Neural crest cell (in vitro differentiated cells): ENCODE measurements at places on chromosomes 5 and 9. TPM values are rescaled to one million over a fixed set of nuclear protein-coding genes. Genes with fewer than 3 reads are reported as not detected.
A peak's percentile ranks its signal among the peaks of the same experiment; 100 is the strongest.

Gene SLC9A3
- total RNA-seq, result 1.5 and 1.7 TPM in 2 replicates

Gene GHR
- total RNA-seq, result 0.27 and 0.61 TPM in 2 replicates

Gene ZNF618
- 60.8 and 64.2 TPM in 2 replicates for total RNA-seq

Gene KIF4B
- total RNA-seq, result not detected in 2 replicates

Gene TPRN
- 22.0 and 25.1 TPM in 2 replicates for total RNA-seq

Gene POLK
- total RNA-seq, result 19.7 and 20.0 TPM in 2 replicates

Gene CAMSAP1
- 79.3 and 80.8 TPM in 2 replicates for total RNA-seq

Gene GPR150
- 0.14 TPM in 1 of 2 replicates, not detected in the other for total RNA-seq

Gene PRDM9
- not detected in 2 replicates for total RNA-seq

Gene SLC6A7
- total RNA-seq, result not detected in 2 replicates

Gene AGXT2
- not detected in 2 replicates for total RNA-seq

Gene ELOVL7
- 0.42 and 0.96 TPM in 2 replicates for total RNA-seq

GRCh38 chr5:133534566-133534965, 77.8 kb downstream of the FSTL4 start:
- H3K27ac ChIP-seq, result no peak overlapping the region
- H3K4me3 ChIP-seq, result no peak overlapping the region
- no peak for DNase-seq

DNA sequence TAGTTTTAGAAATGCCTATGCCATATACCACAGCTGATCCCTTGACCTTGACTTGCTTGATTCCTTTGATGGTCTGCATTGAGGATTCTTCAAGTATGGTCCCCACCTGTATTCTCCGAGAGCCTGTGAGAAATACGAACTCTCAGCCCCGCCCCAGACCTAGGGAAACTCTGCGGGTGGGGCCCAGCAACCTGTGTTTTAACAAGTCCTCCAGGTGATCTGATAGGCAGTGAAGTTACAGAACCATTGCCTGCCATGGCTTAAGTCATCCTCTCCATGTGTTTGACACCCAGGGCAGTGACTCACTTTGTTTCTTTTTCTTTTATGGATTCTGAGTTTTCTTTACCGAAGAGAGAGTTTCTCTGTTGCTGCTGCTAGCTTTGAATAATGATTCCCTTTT, 18.5 kb downstream of the FRMPD1 start:
- no peak overlapping the region for H3K27ac ChIP-seq
- DNase-seq, result no peak
- no peak overlapping the region for H3K4me3 ChIP-seq
- peaks cover 72% of the 10 kb centered on the region for H3K27me3 ChIP-seq

DNA sequence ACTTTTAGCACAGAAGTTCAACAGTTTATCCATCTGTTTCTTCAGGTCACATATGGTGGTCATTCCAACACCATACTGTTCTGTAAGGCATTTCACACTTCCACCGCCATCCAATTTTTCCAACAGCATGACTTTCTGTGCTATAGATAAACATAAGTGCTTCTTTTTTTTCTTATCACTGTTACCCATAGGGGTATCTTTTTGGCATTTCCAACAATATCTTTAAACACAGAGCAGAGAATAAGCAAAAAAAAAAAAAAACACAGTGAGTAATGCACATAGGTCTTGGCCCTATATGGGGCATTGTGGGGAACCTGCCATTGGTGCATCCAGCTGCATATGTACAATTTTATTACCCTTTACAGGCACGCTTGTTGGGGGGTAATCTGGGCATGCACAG, 12.2 kb upstream of the ZNF367 start:
- H3K27ac ChIP-seq, result no peak overlapping the region
- H3K4me3 ChIP-seq, result no peak overlapping the region
- no peaks in the 10 kb centered on the region for H3K36me3 ChIP-seq
- H3K27me3 ChIP-seq, result no peaks in the 10 kb centered on the region
- no peaks in the 10 kb centered on the region for H3K4me1 ChIP-seq

- H3K36me3 ChIP-seq, result no peaks in the 10 kb centered on the region
- DNase-seq, result no peak
- no peak overlapping the region for H3K4me3 ChIP-seq
These were observed 6.9 kb downstream of the FGD3 start for GRCh38 chr9:92954049-92954861.

GRCh38 chr9:79433703-79434102, 138.1 kb upstream of the TLE4 start:
- no peak overlapping the region for H3K27ac ChIP-seq
- peaks cover 3% of the 10 kb centered on the region for H3K4me1 ChIP-seq
- peaks cover 4% of the 10 kb centered on the region for H3K36me3 ChIP-seq
- H3K27me3 ChIP-seq, result no peaks in the 10 kb centered on the region
- no peak for DNase-seq
- no peak overlapping the region for H3K4me3 ChIP-seq

GRCh38 chr9:117725426-117725887, 21.3 kb downstream of the TLR4 start:
- H3K27ac ChIP-seq, result no peak overlapping the region
- no peak overlapping the region for H3K4me3 ChIP-seq
- DNase-seq, result no peak

DNA sequence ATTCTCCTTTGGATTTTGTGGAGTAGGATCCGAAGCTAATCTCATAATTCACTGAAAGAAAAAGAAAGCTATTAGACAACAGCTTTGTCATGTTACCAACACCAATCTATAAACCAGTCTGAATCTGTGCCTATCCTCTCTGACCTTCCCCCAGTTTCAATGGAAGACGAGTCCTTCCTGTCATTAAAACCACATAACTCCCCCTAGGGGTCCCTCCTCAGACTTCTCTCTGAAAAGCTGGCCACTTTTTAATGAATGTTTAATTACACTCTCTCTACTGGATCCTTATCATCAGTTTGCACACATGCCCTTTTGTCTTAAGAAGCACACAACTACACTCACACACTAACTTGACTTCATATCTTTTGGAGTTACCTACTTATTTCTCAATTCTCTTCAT, 98.0 kb upstream of the TSLP start:
- no peaks in the 10 kb centered on the region for H3K36me3 ChIP-seq
- DNase-seq, result no peak
- no peak overlapping the region for H3K27ac ChIP-seq
- no peaks in the 10 kb centered on the region for H3K4me1 ChIP-seq
- H3K4me3 ChIP-seq, result no peak overlapping the region
- H3K27me3 ChIP-seq, result peaks cover 6% of the 10 kb centered on the region

DNA sequence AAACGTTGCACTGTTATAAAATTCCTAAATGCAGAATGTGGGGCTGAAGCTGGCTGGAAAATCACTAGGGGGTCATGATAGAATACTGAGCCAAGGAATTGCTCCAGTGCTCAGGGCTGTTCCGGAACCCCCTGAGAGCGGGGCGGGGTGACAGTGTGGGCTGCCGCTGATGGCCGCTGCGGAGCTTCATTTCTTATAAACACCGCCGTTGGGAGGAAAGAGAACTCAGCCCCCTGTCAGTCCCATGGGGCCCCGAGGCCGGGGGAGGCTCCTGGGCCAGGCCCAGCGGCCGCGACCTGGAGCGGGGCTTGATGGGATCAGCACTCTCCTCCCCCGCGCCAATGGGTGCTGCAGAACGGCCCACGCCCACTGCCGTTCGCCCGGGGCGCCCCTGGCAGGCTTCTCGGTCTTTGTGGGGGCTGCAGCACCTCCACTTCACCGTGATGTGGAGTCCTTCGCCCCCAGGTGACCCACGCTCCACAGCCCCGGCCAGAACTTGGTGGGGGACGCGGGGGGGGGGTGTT, 5.2 kb upstream of the IRF1 start:
- H3K27ac ChIP-seq, result no peak overlapping the region
- peaks cover 14% of the 10 kb centered on the region for H3K4me1 ChIP-seq
- no peaks in the 10 kb centered on the region for H3K36me3 ChIP-seq
- H3K27me3 ChIP-seq, result peaks cover 44% of the 10 kb centered on the region
- peak overlapping the region; percentile 87 for H3K4me3 ChIP-seq

DNA sequence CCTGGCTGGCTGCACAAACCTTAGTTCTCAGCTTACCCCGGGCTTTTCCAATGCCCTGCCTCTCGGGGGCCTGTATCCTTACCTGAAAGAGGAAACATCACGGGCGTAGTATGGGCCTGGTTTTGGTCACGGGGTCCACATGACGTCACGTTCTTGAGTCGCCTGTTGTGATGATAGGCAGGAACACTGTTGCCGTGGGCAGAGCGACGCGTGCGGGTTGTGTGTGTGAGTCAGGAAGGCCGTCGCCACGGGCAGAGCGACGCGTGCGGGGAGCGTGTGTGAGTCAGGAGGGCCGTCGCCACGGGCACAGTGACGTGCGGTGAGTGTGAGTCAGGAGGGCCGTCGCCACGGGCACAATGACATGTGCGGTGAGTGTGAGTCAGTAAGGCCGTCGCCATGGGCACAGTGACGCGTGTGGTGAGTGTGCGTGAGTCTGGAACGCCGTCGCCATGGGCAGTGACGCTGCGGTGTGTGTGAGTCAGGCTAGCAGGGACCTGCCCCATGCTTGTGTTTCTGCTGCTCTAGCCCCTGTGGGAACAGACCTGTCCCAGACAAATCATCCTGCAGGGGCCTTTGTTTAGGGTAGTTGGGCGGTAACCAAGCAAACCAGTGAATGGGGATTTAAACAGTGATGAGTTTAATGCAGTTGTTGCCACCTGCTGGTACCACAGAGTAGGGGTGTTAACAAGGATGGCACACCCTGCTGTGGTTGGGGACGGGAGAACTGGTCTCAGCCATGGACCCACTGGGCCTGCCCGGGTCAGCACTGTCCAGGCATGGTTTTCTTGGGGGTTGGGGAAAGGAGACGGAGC, 19.8 kb downstream of the TRIP13 start:
- no peak for DNase-seq
- H3K4me1 ChIP-seq, result peaks cover 10% of the 10 kb centered on the region
- H3K4me3 ChIP-seq, result no peak overlapping the region
- H3K27ac ChIP-seq, result peak overlapping the region; percentile 86

DNA sequence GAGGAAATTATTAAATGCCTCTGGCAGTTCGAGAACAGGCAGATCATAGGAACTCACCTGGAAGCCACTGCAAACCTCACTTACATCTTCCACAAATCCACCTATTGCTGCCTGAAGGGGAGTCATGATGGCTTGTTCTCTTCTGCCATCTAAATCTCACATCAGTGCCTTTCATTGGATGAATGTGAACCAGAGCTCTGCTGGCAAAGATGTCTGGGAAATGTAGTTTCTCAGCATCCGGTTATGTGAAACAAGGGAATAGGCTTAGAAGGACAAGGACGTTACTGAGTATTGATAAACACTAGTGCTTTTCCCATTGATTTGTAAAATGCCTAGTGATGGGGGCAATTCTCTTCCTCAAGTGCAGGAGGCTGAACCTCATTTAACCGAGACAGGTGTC, 483.3 kb downstream of the ARHGEF28 start:
- no peaks in the 10 kb centered on the region for H3K27me3 ChIP-seq
- H3K36me3 ChIP-seq, result no peaks in the 10 kb centered on the region
- H3K4me3 ChIP-seq, result no peak overlapping the region
- H3K27ac ChIP-seq, result no peak overlapping the region
- H3K4me1 ChIP-seq, result peaks cover 20% of the 10 kb centered on the region

- no peak overlapping the region for H3K27ac ChIP-seq
- peak overlapping the region; percentile 88 for H3K4me3 ChIP-seq
- peaks cover 91% of the 10 kb centered on the region for H3K27me3 ChIP-seq
- H3K36me3 ChIP-seq, result no peaks in the 10 kb centered on the region
These were observed 1.7 kb upstream of the PTPN3 start for GRCh38 chr9:109499631-109500410.

GRCh38 chr5:10635867-10636350, 72.0 kb downstream of the ANKRD33B start:
- H3K27me3 ChIP-seq, result peaks cover 49% of the 10 kb centered on the region
- H3K4me1 ChIP-seq, result peaks cover 19% of the 10 kb centered on the region
- no peak overlapping the region for H3K4me3 ChIP-seq
- DNase-seq, result no peak

- H3K4me3 ChIP-seq, result no peak overlapping the region
- DNase-seq, result no peak
- no peaks in the 10 kb centered on the region for H3K27me3 ChIP-seq
These were observed 65.5 kb downstream of the CCNH start for GRCh38 chr5:87347272-87347671.

DNA sequence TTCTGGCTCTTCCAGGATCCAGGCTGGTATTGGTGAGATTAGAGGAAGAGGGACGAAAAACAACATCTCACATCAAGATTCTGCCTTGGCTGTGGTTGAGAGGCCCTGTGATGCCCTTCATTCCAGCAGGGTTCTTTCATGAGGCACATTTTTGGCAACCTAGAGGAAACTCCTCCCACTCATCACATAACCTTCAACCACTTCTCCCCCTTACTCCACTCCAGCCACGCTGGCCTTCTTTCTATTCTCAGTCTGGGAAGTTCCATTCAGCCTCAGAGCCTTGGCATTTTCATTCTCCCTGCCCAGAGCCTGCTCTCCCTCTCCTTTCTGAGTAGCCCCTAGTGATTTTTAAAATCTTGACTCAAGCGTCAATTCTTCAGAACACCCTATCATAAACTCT, 337.5 kb downstream of the ZSWIM6 start:
- no peak overlapping the region for H3K4me3 ChIP-seq
- H3K27ac ChIP-seq, result no peak overlapping the region
- no peaks in the 10 kb centered on the region for H3K27me3 ChIP-seq
- peaks cover 40% of the 10 kb centered on the region for H3K4me1 ChIP-seq
- no peak for DNase-seq

- no peaks in the 10 kb centered on the region for H3K27me3 ChIP-seq
- H3K27ac ChIP-seq, result no peak overlapping the region
- no peak for DNase-seq
These were observed 34.2 kb downstream of the CDK7 start for GRCh38 chr5:69268899-69269298.

DNA sequence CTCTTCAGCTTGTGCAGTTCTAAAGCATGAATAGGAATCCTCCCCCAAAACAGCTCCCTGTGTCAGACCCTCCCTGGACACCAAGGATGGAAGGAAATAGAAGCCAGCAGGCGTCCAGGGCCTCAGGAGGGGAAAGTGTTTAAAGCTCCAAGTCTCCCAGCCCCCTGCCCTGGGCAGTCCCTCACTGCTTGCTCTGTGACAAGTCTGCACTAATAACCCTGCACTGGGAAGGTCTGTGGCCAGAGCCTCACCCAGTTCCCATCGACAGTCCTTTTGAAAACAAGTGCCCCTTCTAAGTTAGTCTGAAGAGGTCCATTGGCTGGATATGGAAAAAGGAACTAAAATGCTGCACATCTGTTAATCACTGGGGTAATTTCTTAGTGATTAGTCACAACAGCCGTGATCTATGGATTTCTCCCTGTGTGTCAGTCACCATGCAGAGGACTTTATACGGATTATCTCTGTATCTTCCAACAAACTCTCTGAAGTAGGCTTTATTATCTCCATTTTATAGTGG, 195.3 kb downstream of the FBXL7 start:
- peaks cover 19% of the 10 kb centered on the region for H3K4me1 ChIP-seq
- H3K27ac ChIP-seq, result no peak overlapping the region
- no peak for DNase-seq
- no peak overlapping the region for H3K4me3 ChIP-seq

- peaks cover 3% of the 10 kb centered on the region for H3K36me3 ChIP-seq
- no peak for DNase-seq
- no peak overlapping the region for H3K4me3 ChIP-seq
- peaks cover 17% of the 10 kb centered on the region for H3K27me3 ChIP-seq
- no peak overlapping the region for H3K27ac ChIP-seq
- H3K4me1 ChIP-seq, result peaks cover 3% of the 10 kb centered on the region
These were observed 104.8 kb upstream of the TBC1D2 start for GRCh38 chr9:98360176-98360708.

- H3K36me3 ChIP-seq, result no peaks in the 10 kb centered on the region
- no peak overlapping the region for H3K27ac ChIP-seq
- no peaks in the 10 kb centered on the region for H3K4me1 ChIP-seq
- H3K27me3 ChIP-seq, result no peaks in the 10 kb centered on the region
These were observed 55.9 kb downstream of the UGCG start for GRCh38 chr9:111952559-111952958.
